ENCODE measurements at places on chromosomes 16 and 17.

- DNase-seq: no peak
These were observed 18.8 kb upstream of the TMEM220 start for GRCh38 chr17:10748531-10749181.

DNA sequence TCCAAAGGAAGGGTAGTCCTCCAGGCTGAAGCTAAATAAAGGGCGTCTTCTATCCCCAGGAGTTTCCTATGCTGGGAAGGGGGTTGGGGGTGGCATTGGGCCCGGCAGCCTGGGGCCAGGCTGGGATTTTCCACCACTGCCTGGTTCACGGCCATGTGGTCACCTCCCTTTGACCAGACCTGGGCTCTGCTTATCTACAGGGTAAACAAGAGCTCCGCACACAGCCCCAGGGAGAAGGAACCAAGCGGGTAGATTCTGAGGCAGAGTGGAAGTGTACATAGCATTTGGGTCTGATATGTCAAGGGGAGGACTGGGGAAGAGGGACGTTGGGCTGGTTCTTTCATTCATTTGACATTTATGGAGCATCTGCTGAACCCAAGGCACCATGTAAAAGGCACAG lies 27.2 kb upstream of the TMEM220 start:
- no peak for DNase-seq

GRCh38 chr17:28500712-28501379 lies 5.3 kb upstream of the FOXN1 start:
- DNase-seq: no peak

DNA sequence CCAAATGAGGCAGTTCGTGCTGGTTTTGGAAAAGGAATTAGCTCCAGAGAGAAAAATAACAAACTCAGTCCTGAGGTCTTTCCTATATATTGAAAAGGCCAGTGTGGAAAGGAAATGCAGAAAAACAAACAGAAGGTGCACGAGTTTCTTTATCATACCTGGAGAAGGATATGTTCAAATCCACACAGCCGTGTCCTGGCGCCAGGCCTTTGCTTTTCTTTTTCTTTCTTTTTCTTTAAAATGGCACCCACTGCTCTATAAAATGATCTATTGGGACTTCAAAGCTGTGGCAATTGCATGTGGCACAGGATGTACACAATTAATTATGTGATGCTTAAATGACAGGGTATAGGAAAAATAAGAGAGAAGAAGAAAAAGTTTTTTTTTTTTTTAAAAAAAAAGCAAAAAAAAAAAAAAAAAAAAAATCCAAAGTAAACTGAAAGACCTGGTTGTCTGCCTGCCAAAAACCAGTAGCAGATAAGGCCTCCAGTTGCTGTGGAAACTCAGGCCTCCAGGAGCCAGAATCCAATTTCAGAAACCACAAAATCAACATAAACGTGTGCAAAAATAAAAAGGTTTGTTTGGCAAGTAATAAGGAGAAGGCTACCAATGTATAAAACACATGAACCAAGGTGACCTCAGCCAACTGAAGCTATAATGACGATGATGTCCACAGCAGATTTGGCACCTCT lies 957.6 kb upstream of the SOX9 start:
- no peak for DNase-seq

DNA sequence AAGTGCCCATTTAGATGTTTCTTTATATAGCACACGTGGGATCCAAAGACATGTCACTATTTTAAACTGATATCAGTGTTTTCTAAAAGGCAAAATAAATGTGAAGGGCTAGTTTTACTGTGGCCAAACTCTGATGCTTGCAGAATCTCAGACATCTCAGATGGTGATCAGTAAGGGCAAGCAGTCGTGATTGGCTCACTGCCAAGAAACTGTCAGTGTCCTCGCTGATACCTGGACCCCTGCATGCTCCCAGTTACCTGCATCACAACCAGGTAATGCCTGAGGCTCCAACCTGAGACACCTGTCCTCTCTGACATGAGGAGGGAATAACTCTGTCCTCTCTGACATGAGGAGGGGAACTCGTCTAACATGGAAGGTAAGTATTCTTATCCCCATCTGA lies 114.0 kb downstream of the SPECC1 start:
- no peak for DNase-seq

- DNase-seq: no peak
These were observed 10.3 kb downstream of the ZNF469 start for GRCh38 chr16:88393034-88393433.

DNA sequence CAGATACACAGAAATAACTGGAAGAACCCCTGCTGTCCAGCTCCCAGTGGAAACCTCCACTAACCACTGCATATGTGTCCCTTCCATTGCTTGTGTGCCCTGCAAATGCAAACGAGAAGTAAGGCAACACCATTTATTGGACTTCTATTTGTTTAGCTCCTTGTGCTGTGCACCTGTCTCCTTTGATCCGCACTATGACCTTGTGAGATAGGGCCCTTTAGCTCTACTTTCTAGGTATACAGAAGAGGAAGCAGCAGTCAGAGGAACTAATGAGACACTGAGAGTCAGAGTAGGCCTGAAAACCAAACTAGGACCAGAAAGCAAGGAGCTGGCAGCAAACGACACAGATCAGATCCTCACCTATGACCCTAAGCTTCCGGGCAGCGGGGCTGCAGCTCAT lies 22.4 kb downstream of the SOX9 start:
- no peak for DNase-seq

GRCh38 chr17:83113792-83114191 lies 34.4 kb downstream of the METRNL start:
- no peak for DNase-seq

DNA sequence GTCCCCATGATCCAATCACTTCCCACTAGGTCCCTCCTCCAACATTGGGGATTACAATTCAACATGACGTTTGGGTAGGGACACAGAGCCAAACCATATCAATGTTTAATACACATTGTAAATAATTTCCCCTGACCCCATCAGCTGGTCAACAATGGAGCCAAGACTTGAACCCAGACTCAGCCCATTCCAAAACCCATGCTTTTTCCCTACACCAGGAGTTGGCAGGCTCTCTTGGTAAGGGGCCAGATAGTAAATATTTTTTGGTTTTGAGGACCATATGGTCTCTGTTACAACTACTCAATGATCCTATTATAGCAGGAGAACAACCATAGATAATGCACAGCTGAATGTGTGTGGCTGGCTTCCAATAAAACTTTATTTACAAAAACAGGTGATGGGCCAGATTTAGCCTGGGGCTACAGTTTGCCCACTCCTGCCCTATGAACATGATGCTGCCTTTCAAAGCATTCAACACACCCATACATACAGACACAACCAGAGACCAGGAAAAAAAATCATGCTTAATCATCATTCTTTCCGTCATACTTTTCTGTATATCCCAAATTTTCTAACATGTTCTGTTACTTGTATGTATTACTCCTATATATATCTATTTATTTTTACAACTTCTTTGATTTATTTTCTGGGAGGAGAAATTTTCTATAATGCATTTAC lies 22.1 kb upstream of the MSI2 start:
- DNase-seq: no peak

DNA sequence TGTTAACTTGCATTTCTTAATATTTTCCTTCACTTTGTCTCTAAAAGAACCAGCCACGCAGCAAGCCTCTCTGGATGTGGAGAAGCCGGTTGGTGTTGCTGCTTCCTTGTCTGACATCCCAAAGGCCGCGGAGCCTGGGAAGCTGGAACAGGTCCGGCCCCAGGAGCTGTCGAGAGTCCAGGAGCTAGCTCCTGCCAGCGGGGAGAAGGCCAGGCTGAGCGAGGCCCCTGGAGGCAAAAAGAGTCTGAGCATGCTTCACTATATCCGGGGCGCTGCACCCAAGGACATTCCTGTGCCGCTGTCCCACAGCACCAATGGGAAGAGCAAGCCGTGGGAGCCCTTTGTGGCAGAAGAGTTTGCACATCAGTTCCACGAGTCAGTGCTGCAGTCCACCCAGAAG lies 22.8 kb downstream of the GINS2 start:
- no peak for DNase-seq

GRCh38 chr16:54489225-54490111 lies 202.9 kb upstream of the IRX3 start:
- no peak for DNase-seq

- no peak for DNase-seq
These were observed 1.9 kb downstream of the MED11 start for GRCh38 chr17:4733073-4733531.

- DNase-seq: no peak
These were observed 10.1 kb downstream of the HMOX2 start for GRCh38 chr16:4486126-4486893.

- no peak for DNase-seq
These were observed 65.4 kb downstream of the MRC2 start for GRCh38 chr17:62692721-62693431.

DNA sequence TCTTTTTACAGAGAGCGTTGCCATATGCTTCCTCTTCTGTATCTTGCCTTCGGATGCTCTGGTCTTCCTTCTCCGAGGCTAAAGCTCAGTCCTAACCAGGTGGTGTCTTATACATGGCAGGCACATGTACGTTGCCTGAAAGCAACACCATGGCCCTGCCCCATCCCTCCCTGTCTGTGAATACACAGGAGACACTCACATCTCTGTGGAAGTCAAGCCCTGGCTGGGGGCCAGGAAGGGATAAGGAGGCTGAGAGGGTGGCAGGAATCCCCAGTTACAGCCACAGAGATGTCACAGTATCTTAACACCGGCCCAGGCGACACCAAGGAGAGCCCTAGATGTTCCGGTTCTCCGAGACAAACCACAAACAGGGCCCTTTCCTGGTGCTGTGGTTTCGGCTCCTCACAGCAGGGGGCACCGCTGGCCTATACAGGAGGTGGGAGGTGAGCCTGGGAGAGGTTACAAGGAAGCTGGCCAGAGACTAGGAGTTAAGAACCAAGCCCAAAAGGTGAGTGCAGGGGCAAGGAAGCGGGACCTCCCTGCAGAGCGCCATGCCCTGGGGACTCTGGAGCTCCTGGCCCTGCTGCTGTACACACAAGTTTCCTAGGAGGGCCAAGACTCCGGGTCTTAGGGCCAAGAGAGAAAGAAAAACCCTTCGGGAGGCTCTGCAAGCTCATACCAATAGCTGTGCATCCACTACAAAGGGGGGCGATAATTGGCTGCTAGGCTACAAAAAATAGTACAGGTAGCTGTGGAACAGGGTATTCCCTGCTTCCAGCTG lies 41.7 kb downstream of the SRL start:
- no peak for DNase-seq

All from activated CD4-positive, alpha-beta T cell treated with anti-CD3 and anti-CD28 coated beads for 24 hours (primary cell).